ENCODE measurements at places on chromosomes 5 and 9.

- DNase-seq = no peak
Observed at GRCh38 chr9:3331801-3332200, 194.0 kb downstream of the RFX3 start.

GRCh38 chr5:75042522-75042921 lies 9.8 kb downstream of the GCNT4 start:
- DNase-seq = no peak

DNA sequence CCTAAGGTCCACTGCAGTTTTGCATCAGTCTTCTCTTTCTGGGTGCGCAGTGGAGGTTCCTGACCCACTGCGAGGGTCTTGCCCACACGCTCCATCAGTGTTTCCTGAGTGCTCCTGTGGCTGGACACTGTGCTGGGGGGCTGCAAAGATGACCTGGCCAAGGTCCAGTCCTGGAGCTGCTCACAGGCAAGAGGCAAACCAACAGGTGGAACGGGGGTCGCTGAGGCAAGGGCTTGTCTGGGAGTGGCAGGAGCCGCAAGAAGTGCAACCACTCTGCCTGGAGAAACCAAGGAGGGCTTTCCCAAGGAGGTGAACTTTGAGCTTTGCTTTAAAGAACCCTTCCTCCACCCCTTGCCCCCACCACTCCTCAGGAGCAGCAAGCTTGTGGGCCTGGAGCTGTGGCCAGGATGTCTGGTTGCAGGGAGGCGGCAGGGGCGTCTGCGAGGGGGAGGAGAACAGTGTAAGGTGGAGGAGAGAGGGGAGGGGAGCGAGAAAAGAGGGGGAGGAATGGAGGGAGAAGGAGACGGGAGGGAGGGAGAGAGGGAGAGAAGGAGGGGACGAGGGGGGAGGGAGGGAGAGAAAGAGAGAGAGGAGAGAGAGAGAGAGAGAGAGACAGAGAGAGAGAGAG lies 444 bp upstream of the CPLX2 start:
- no peak for DNase-seq

DNA sequence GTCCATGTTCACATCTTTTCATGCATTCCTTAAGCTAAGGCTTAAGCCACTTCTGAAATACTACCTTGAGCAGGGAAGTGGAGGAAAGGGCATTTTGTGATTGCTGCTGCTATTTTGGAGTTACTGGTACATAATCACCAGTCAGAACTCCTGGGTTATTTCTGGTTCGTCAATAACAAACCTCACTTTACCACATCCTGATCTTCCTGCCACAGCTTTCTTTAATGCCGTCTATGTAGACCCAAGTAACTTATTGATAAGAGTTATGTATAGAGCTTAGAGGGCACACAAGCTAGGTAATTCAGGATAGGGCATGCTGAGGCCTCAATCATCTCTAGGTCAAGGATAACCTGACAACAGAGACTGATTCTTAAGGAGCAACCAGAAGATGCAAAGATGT lies 120.7 kb downstream of the DOCK8 start:
- no peak for DNase-seq

GRCh38 chr5:147437161-147437596 lies 72.7 kb downstream of the DPYSL3 start:
- DNase-seq = no peak

DNA sequence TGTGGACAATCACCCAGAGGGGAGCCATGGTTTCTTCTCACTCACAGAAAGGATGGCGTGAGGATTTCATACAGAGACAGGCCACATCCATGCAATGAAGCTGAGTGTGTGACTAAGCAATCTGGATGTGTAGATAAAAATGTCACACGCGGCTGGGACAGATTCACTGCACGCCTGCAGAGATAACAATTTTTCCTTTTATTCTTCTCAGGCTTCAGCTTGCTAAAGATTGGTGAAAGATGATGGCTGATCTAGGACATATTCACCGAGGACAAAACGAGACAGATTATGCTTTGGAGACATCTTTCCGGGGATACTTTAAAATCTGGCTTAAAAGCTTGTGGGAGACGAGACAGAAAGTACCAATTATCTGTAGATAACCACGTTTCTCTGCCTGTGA lies 313.9 kb upstream of the TRPC7 start:
- no peak for DNase-seq

GRCh38 chr5:37836235-37836591 lies 3.6 kb downstream of the GDNF start:
- DNase-seq = no peak

DNA sequence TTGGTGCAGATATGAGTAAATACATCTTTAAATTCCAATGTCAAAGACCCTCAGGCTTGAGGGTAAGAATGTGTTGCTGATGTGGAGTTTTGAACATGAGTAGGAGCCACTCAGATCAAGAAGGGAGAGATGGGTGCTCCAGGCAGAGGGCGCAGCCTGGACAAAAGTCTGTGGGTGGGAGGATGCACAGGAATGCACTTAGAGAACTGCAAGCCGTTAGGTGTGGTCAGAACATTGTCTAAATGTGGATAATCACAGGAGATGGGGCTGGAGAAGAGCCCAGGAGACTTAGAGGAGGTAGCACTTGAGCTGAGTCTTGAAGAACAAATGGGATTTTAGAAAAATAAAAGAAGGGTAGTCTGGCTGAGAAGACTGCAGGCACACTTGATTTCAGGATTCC lies 255.5 kb downstream of the PAPPA start:
- no peak for DNase-seq

GRCh38 chr9:8189881-8190280 lies 390.3 kb upstream of the DMAC1 start:
- DNase-seq = no peak

DNA sequence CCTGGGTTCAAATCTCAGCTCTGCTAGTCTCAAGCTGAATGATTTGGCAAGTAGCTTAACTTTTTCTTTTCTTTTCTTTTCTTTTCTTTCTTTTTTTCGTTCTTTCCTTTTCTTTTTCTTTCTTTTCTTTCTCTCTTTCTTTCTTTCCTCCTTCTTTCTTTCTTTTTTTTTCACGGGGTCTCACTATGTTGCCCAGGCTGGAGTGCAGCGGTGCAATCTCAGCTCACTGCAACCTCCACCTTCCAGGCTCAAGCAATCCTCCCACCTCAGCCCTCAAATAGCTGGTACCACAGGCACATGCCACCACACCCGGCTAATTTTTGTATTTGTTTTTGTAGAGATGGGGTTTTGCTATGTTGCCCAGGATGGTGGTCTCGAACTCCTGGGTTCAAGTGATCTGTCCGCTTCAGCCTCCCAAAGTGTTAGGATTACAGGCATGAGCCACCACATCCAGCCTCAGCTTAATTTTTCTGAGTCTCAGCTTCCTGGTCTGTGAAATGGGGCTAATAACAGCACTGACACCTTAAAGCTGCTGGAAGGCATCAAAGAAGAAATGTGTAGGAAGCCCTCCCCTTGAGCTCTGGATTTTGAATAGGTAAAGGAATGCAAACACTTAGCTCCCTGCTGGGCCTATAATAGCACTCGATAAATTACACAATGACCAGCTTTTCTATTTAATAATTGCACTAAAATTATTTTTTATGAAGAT lies 17.5 kb upstream of the PPARGC1B start:
- DNase-seq = no peak

GRCh38 chr5:19555876-19556275 lies 432.1 kb downstream of the CDH18 start:
- no peak for DNase-seq

- DNase-seq = no peak
Observed at GRCh38 chr9:123276551-123276950, 8.2 kb upstream of the STRBP start.

GRCh38 chr5:180823346-180823745 lies 20.7 kb upstream of the MGAT1 start:
- no peak for DNase-seq

- no peak for DNase-seq
Observed at GRCh38 chr9:34594177-34594576, 4.7 kb upstream of the CNTFR start.

GRCh38 chr5:124157320-124157719 lies 589.1 kb downstream of the ZNF608 start:
- DNase-seq = no peak

DNA sequence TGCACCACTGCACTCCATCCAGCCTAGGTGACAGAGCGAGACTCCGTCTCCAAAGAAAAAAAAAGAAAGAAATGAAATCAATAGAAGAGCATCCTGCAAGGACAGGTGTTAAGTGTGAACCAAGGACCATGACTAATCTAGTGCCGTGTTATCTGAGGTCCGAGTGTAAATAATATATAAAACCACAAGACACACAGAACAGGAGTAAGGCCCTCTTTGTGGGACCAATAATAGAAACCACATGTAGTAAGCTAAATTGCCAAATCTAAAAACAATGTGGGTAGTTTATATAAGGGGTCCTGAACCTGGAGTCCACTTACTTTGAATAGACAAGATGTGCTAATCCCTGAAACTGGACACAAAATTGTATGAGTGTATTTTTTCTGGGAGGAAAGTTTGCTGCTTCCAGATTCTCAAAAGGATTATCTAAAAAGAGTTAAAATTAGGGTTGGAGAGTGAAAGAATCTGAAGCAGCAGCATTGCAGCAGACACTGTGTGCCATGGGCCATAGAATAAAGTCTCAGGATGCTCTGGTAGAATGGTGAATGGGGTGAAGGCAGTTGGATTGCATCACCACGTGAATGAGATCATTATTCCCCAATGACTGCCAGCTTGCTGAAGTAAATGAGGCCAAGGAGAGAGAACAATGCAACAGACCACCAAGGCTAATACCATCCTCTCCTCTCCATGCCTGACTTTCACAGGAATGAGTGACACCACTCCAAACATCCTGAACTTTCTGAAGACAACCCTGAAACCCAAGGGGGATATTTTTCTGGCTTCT lies 222.7 kb downstream of the DCP2 start:
- DNase-seq = no peak

DNA sequence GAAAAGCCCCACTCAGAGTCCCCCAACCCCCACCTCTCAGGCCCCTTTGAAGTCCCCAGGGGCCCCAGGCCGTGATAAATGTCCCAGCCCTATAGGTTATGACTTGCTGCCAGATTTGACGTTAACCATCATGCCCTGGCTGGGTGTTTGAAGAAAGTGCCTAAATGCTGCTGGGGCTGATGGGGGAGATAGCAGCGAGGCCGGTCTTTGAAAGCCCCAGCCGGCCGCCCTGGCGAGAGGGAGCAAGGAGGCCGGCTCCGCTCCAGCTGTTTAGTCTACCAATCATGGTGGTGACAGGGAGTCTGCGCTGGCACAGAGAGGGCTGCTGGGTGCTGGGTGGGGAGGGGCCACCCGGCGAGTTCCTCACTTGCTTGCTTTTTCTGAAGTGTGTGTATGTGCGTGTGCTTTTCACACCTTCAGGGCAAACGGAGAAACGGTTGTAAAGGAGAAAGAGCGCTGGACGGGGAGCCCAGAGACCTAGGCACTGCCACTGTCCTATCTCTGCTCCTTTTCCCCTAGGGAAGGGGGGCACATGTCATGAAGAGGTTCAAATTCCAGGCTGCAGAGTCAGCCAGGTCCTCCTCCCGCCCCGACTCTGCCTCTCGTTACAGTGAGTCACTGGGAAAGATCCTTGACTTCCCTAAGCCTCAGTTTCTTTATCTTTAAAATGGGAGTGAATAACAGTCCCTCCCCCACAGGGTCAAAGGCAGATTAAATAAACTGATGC lies 126.1 kb upstream of the HAND1 start:
- DNase-seq = no peak

DNA sequence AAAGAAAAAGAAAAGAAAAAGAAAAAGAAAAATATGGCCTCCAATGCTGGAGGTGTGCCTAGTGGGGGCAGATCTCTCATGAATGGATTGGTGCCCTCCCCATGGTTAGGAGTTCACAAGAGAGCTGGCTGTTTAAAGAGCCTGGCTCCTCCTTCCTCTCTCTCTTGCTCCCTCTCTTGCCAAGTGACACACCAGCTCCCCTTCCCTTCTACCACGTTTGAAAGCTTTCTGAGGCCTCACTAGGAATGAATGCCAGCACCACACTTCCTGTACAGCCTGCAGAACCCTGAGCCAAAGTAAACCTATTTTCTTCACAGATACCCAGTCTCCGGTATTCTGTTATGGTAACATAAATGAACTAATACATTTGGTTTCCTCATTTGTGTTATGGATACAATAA lies 14.4 kb upstream of the GALNT10 start:
- no peak for DNase-seq

- DNase-seq = no peak
Observed at GRCh38 chr5:27087747-27088146, 49.4 kb upstream of the CDH9 start.

DNA sequence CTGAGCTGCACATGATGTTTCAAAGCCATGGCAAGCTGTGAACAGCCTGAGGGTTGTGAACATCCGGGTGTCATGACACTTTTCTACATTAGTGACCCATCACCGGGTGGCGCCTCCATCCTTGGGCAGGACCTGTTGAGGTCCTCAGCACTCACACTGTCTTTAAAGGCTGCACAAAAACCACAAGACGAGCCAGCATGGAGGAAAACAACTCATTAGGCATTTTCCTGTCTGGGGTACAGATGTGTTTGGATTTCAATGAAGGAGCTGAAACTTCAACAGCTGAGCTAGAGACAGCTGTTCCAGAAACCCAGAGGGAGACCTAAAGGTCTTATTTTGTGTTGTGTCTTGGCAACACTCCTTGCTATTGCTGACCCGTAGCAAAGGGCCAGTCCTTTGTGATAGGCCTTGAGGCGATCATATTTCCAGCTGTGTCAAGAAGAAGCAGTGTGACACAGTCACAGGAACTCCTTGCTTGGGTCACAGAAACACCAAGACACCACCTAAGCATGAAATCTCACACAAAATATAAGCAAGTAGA lies 151.8 kb upstream of the VLDLR start:
- DNase-seq = peak; percentile 2

GRCh38 chr5:119315516-119315949 lies 40.3 kb upstream of the TNFAIP8 start:
- DNase-seq = no peak

- DNase-seq = no peak
Observed at GRCh38 chr5:167861129-167861927, 430.1 kb upstream of the WWC1 start.

GRCh38 chr5:89994266-89994665 lies 415.3 kb downstream of the CETN3 start:
- no peak for DNase-seq

DNA sequence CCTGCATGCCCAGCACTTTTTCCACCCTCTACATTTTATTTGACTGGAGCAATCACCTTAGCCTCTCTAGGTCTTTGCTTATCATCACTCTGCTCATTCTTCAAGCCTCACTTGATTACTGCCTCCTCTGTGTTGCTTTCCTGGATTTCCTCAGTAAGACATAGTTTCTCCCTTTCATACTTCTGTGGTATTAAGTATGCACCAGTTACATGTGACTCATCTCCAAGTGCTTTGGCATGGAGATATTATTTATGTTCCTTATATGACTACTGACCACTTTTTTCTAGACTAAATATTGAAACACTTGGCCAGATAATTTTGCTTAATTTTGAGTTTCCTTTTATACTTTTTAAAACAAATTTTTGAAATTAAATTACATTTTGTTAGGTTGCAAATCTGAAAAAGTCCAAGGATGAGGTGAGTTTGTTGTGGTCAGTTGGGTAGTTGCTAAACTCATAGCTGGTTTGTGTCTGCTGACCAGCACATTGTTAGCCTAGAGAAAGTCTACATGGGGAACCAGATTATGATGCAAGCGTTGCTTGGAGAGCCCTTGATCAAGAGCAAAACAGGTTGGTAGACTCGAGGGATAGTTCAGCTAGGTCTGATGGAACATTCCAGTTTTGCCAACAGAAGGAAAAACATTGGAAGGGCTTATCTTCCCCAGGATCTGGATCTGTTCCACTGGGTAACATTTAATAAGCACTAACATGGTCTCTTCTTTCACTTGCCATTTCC lies 140.2 kb downstream of the TMC1 start:
- DNase-seq = no peak

- DNase-seq = peak; percentile 89
Observed at GRCh38 chr9:131678499-131679111, 61.3 kb downstream of the RAPGEF1 start.

Measured in SHP77 (cell line).